ENCODE measurements at places on chromosomes 1 and 21. TPM values are rescaled to one million over a fixed set of nuclear protein-coding genes. Genes with fewer than 3 reads are reported as not detected.

The ADAMTS4 gene
- 56.8 TPM for total RNA-seq

The PEX19 gene
- total RNA-seq, result 61.7 TPM

The F11R gene
- total RNA-seq, result 361 TPM

The TRPM2 gene
- 0.15 TPM for total RNA-seq

The DFFB gene
- 6.8 TPM for total RNA-seq

The NUDT4B gene
- not detected for total RNA-seq

The HEYL gene
- total RNA-seq, result 1.3 TPM

DNA sequence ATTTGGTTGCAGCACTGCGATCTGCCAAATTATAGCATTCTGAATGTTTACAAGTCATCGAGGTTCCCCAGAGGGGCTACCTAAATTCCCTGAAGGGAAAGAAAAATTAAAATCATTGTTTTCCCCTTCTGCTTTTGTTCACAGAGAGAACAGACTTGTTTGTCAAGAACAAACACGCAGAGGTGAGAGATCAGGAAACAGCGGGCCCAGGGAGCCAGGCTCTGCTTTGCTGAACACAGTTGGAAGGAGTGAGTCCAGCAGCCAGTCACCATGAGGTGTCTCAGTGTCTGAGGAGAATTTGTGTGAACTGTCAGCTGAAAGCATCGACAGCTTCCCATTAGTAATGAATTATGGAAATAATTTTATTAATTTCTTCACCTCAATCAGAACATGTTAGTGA is 52.5 kb downstream of the RWDD3 start:
- H3K4me3 ChIP-seq, result no peak overlapping the region
- H3K4me1 ChIP-seq, result peaks cover 2% of the 10 kb centered on the region
- H3K27me3 ChIP-seq, result peaks cover 1% of the 10 kb centered on the region
- H3K27ac ChIP-seq, result no peak overlapping the region
- no peak for DNase-seq
- no peaks in the 10 kb centered on the region for H3K36me3 ChIP-seq

DNA sequence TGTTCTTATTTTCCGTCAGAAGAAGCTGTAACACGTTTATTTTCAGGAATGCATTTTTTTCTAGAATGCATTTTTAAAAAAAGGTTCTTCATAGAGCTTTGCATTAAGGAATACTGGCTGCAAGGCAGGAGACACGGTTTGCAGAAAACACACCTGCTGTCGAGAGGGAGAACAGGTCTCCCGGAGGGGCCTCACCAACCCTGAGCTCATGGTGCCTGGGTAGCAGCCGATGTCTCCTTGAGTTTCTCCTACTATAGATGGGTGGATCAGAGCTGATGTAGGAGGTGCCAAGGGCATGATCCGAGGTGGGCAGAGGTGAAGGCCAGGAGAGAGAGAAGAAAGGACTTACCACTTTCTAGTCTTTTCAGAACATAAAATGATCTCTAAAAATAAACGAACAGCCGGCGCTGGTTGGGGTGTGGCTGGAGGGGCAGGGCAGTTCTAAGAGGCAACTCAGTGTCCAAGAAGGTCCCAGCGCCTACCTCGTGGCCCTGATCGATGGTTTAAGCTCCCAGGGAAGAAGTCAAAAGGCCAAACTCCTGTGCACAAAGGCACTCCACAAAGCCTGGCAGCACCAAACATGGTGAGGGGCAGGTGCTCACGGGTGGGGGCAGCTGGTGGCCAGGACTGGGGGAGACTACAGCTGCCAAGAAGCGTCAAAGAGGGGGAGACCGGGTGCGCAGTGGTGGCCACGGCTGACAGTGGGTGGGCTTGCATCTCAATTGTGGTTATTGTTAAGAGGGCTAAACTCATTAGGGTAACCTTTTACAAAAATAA is 12.2 kb downstream of the MORN1 start:
- no peak overlapping the region for H3K27ac ChIP-seq
- H3K4me1 ChIP-seq, result no peaks in the 10 kb centered on the region
- H3K36me3 ChIP-seq, result no peaks in the 10 kb centered on the region
- DNase-seq, result no peak
- H3K4me3 ChIP-seq, result peak overlapping the region; percentile 31
- H3K27me3 ChIP-seq, result peaks cover 4% of the 10 kb centered on the region

DNA sequence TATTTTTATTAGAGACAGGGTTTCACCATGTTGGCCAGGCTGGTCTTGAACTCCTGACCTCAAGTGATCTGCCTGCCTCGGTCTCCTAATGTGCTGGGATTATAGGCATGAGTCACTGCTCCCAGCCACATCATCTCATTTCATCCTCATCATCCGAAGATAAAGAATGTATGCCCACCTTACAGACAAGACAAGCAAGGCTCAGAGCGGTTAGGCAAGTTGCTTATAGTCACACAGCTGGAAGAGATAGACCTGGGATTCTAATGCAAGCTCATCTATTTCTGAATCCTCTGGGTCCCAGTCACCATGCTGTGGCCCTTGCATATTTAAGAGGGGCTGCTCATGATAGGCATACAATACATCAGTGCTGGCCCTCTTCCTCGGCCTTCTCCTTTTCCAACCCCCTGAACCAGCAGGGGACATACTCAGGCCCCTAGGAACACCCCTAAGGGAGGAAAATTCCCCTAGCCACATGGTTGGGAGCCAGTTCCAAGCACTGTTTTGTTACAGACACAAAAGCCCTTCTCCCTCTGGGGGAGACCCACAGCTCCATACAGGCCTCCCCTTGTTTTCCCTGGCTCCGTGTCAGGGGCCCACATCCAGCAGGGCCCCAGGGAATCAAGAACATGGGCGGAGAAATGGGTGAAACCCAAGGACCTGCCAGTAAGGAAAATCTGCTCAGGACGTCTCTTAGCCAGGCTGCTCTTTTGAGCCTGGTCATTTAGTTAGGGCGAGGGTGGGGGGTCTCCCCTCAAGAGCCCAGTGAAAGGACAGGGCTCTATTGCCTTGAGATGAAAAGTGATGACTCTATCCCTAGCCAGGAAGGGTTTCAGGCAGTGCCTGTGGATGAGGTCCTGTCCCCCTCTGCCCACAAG is 6.9 kb downstream of the CSRP1 start:
- no peak overlapping the region for H3K27ac ChIP-seq
- H3K27me3 ChIP-seq, result peaks cover 6% of the 10 kb centered on the region
- no peak for DNase-seq
- H3K36me3 ChIP-seq, result peaks cover 14% of the 10 kb centered on the region

GRCh38 chr1:161017756-161018630 is 3.0 kb downstream of the F11R start:
- peaks cover 62% of the 10 kb centered on the region for H3K4me1 ChIP-seq
- H3K36me3 ChIP-seq, result peaks cover 37% of the 10 kb centered on the region
- no peak for DNase-seq
- peak overlapping the region; percentile 99 for H3K4me3 ChIP-seq

DNA sequence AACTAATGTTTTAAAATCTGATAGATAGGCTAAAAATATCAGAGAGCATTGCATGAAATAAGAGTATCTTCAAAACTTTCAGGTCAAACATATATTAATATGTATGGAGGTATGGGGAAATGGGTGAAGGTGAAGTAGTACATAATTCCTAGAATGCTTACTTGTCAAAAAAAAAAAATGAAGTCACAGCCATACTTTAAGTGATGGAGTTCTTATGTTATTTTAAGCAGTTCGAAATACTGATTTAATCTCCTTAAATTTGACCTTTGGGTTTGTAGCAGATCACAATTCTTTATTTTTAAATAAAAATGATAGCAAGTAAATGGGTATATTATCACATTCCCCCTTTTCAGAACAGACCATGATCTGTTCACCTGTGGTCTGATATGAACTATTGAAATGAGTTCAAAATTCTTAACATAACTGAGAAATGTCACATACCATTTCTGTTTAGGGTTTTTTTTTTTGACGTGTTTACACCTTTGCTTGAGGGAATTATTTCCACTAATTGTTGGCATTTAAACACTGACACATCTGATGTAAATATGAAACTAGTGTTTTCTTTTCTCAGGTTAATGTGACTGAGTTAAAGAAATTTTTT is 220.2 kb downstream of the GREM2 start:
- no peaks in the 10 kb centered on the region for H3K36me3 ChIP-seq
- peaks cover 2% of the 10 kb centered on the region for H3K27me3 ChIP-seq
- no peaks in the 10 kb centered on the region for H3K4me1 ChIP-seq
- no peak for DNase-seq
- no peak overlapping the region for H3K4me3 ChIP-seq

DNA sequence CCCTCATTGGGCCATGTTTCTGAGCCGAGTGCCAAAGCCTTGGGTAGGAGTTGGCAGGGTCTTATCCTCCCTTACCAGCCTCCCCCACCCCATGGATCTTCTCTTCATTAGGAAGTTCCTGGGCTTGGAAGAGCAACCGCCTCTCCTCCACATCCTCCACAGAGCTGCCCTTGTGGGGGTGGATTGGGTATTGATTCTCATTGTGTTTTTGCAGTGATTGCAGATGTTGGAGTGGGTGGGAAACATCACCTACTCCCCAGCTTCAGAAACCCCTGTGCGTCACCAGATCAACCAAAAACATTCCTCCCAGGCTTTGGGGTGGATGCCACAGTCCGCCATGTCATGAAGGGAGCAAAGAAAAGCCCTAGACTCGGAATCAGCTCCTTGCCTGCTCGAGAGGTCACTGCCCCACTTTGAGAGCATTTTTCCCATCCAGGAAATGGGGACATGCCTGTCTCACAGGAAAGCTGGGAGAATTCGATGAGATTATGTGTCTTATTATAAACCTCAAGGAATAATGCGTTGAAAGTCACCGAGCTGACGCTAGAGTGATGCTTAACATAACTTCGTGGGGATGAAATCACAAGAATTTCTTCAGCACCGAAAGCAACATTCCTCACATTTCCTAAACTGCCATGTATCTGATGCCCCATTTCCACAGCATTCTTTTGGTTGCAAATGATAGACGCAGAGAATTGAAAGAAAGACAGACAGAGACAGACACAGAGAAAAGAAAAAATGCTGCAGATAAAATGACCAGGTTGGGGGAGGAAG is 44.7 kb upstream of the ZBTB40 start:
- H3K4me1 ChIP-seq, result peaks cover 3% of the 10 kb centered on the region
- peaks cover 11% of the 10 kb centered on the region for H3K27me3 ChIP-seq
- no peaks in the 10 kb centered on the region for H3K36me3 ChIP-seq
- H3K4me3 ChIP-seq, result no peak overlapping the region
- no peak for DNase-seq
- H3K27ac ChIP-seq, result no peak overlapping the region

GRCh38 chr1:38025233-38025632 is 12.7 kb downstream of the UTP11 start:
- H3K27me3 ChIP-seq, result peaks cover 6% of the 10 kb centered on the region
- H3K36me3 ChIP-seq, result peaks cover 44% of the 10 kb centered on the region
- H3K4me1 ChIP-seq, result peaks cover 54% of the 10 kb centered on the region
- no peak for DNase-seq
